ENCODE measurements at places on chromosomes 13 and 19.

DNA sequence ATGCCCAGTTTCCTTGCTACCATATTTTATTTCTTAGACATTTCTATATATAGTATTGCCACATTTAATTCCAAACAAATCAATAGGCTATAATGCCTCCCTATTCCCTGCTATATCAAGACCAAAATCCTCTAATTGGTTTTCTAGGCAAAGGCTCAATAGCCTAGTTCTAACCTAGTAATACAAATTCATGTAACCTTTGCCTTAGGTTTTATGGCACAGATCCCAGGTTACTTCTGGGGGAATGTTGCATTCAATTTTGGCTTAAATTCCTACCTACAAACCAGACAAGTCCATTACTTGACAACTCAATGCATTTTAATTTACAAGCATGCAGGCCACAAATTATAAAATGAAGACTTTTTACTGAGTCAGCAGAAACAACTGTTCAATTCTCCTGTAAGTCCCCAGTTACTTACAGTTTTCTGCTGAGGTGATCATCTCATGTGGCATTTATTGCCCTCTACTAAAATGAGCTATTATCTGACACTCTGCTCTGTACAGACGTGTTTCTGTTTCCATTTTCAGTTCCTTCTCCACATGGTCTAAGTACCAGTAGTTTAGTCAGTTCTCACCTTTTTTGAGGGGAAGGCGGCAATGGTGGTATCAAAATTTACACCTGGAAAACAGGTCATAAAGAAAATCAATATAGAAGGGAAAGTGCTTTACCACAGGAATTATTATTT, 11.7 kb downstream of the KCNRG start:
- DNase-seq = no peak

DNA sequence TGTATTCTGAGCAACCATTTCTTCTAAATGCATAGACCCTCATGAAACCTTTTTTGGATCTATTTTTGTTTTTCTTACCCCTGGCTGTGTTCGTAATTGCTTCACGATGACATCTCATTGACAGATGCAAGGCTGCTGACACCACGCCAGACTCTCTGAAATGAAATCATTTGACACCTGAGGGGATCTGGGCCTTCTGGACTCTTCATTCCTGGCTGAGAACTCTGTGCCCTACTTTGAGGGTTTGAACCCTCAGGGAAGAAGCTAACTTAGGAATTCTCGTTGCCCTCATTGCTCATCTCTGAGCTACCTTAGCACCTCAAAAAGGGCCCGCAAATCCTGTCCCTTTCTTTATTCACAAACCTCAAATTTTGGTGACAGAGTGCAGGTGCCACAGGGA, 40.5 kb upstream of the NBEA start:
- no peak for DNase-seq

DNA sequence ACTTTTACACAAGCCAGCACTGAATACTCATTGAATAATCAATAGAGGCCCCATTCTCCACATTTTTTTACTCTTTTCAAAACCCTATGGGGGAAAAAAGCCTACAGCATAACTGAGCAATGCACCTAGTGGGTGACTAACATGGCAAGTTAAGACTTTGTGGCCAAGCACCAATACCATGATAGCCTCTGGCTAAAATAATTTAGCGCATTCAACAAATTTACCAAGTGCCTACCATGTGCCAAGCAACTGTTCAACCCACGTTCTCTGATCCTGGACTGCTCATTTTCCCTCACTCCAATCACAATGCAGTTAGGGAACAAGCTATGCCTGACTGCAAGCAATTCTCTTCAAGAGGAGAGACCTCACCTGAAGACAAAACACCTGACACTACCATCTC, 3.0 kb downstream of the ANKRD10 start:
- peak; percentile 86 for DNase-seq

GRCh38 chr13:95343944-95344343, 42.7 kb upstream of the ABCC4 start:
- DNase-seq = no peak

DNA sequence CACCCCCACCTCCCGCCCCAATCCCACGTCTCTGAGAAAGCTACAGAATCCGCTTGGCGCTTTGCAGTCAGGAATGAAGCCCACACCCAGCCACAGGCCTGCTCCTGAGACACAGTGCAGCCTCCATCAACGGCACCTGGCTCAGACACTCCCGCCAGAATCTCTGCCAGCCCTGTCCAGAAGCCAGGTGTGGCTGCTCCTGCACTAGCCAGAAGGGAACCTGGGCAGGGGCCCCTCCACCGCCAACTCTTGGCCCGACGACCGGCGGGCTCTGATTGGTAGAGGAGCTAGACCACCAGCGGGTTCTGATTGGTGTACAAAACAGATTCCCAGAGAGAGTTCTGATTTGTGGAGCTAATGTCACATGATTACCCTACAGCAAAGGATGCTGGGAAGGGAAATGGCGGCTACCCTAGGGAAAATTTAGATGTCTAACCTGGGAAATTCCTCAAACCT, 2.9 kb upstream of the PPP6R1 start:
- DNase-seq = no peak

- no peak for DNase-seq
These were observed 5.8 kb downstream of the LSR start for GRCh38 chr19:35254341-35255297.

- DNase-seq = no peak
These were observed 1518.4 kb downstream of the UQCRFS1 start for GRCh38 chr19:27694361-27695055.

GRCh38 chr13:99564386-99564785, 63.1 kb downstream of the TM9SF2 start:
- DNase-seq = no peak

- DNase-seq = no peak
These were observed 17.3 kb upstream of the GDF15 start for GRCh38 chr19:18368504-18369222.

DNA sequence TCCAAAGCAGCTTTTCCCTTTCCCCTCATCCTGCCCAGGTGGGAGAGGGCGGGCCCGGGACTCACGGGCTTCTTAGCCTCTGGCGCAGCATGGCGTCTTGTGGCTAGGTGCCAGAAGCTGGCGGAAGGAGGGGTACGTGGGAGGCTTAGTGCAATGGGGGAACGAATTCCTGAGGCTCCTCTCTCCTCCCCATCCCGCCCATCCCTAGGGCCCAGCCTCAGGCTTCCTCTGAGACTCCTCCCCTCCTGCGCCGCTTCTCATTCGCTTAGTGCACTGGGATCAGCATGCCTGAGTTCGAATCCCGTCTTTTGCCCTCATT, 297.8 kb downstream of the ZNF536 start:
- DNase-seq = no peak

GRCh38 chr19:10520652-10521318, 3.5 kb upstream of the S1PR5 start:
- DNase-seq = no peak

GRCh38 chr13:46382224-46382623, 4.8 kb downstream of the RUBCNL start:
- no peak for DNase-seq
